G401 (cell line): ENCODE measurements at places on chromosomes 3 and 15. TPM values are rescaled to one million over a fixed set of nuclear protein-coding genes. Genes with fewer than 3 reads are reported as not detected.

Gene ARPIN
- 5.3 and 7.0 TPM in 2 replicates for total RNA-seq

Gene KNL1
- 38.4 and 40.6 TPM in 2 replicates for total RNA-seq

Gene MCTP2
- not detected in 2 replicates for total RNA-seq

Gene UBE3A
- total RNA-seq: 76.9 and 118 TPM in 2 replicates

Gene UROC1
- not detected in 2 replicates for total RNA-seq

DNA sequence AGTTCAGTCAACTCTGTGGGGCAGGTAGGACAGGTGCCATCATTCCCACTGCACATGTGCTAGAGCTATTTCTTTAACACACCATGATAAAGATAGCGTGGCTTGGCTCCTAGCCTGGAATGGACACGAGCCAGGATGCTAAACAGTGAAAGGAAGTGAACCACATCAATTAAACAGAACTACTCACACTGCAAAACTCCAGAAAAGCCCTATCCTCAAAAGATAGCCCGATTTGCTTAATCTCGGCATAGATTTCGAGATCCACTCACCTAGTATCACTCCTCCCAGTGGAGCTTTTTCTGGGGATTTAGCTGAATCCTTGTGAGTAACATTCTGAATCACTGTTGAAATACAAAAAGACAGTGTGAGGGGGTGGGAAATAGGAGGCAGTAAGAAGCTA is 118.0 kb downstream of the ABI3BP start:
- no peak for DNase-seq

DNA sequence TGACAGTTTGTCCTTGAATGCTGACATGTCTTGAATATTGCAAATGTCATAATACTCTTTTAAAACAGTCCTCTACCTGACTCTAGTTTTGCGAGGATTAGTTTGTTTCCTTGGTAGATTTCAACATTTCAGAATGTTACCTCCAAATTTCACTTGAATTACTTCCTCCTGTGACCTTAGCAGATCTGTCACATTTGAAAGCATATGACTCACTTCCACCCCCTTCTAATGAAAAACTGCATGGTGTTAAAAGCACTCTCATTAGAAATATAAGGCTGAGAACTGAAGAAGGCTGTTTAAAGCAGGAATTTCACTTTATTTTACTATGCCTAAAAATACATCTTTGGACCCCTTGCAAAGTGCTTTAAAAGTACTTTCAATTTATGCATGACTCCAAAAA is 598.7 kb upstream of the TGFBR2 start:
- DNase-seq: no peak

- no peak for DNase-seq
Observed at GRCh38 chr3:21673393-21673792, 77.6 kb downstream of the ZNF385D start.

DNA sequence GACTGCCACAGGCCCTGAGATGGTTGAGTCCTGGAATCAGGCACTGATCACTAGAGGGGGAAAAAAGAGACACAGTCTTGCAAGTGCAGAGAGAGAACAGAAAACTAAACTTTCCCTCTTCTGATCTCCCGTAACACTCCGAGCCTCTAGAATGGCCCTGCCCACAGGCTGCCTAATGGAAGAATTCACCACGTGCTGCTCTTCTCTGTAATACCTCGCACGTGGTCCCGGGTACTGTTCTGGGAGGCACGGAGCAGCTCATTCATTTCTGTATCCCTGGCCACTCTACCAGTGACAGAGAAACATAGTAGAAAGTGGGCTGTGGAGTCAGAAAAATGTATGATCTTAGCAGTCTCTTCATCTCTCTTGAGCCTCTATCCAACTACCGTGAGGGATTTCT is 30.4 kb downstream of the VGLL4 start:
- DNase-seq: no peak

DNA sequence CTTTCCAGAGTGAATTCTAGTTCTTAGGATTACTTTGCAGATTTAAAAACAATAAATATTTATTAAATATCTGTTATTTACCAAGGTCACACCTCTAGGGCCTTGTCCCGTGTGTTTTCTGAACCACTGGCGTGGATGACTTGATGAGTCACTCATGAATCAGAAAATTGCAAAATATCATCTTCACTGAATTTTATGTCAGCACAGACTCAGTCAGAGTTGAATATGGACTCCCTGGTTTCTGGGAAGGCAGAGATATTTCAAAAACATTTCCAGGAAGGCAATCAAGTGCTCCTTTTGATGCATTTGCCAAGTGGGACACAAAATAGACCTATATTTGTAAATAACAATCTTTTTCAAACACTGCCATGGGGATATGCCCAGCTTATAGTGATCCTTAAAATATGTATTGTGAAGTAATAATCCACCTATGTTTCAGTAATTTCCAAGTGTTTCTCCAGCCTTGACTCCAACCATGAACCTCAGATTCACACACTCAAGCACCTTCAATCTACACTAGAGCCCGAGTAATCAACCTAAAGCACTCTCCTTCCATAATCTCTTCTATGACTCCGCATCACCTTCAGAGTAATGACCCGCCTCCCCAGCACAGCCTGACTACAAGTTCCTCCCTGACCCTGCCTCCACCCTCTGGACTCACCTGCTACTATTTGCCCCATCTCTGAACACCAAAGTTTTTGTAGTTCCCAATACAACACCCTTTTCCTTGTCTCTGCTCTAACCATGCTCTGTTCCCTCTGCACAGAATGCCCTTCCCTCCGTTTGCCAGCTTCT is 24.3 kb downstream of the DPH3 start:
- no peak for DNase-seq

DNA sequence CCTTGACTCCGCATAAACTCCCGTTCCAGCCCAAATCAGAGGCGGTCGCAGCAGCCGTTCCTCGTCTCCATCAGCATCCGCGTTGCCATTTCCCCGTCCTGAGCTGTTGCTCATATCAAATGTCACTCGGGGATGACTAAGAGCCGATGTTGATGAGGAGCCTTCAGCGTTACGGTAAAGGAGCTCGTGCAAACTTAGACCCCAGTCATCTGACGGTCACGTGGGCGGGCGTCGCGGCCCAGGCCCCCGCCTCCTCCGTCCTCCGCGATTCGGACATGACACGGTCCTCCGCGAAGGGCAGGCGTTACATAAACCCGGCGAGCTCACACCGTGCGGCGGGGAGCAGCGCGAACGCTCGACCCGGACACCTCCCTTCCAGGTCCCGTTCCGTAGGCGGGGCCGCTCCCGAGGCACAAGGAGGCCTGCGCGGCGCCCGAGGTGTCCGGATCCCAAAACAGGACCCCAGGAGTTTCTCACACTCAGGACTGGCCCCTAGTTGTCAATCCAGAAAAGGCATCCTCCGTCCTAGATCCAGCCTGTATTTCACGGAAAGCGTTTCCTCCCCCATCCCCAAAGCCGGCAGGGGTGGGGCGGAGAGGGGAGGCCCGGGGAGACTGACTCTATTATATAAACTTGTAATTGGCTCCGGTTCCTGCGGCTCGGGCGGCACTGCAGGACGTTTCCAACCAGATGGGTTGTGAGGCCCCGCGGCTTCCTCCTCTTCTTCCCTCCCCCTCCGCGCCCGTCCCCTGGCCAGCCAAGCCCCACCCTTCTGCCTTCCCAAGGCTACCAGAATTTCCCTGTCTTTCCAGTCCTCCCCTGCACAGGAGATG is 100.0 kb upstream of the IGF1R start:
- peak; percentile 46 for DNase-seq

- DNase-seq: no peak
Observed at GRCh38 chr3:73215281-73215680, 153.8 kb downstream of the EBLN2 start.

- no peak for DNase-seq
Observed at GRCh38 chr3:178684881-178685590, 148.8 kb downstream of the KCNMB2 start.

GRCh38 chr3:123518892-123519485 is 65.9 kb downstream of the HACD2 start:
- DNase-seq: no peak

DNA sequence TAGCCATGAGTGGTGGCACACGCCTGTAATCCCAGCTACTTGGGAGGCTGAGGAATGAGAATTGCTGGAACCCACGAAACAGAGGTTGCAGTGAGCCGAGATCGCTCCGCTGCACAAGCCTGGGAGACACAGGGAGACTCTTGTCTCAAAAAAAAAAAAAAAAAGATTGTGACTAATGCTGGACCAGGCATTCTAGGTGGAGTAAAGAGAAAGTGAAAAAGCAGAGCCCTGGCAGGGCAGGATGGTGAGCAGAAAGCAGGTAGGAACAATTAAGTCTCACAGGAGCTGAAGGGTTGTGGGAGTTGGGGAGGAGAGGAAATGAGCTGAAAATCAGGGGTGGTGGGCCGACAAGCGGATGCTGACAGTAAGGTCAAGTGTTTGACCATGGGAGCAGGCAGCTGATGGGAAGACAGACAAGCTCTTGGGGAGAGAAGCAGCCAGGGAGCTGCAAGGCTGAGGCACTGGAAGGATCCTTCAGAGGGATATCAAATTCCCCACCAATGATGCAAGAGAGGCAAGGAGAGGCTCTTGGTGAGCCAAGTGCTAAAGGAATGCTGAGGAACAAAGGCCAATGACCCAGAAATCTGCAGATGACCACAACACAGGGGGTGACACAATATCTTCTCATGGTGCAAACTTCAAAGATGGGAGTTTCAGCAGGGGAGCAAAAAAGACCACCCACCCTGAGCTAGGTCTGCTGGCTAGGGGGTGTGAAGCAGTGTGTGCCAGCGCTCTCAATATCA is 251.1 kb downstream of the ULK4 start:
- no peak for DNase-seq

- no peak for DNase-seq
Observed at GRCh38 chr3:12929801-12930200, 88.4 kb upstream of the RPL32 start.

GRCh38 chr15:29099131-29099880 is 170.3 kb downstream of the NSMCE3 start:
- DNase-seq: peak; percentile 85

DNA sequence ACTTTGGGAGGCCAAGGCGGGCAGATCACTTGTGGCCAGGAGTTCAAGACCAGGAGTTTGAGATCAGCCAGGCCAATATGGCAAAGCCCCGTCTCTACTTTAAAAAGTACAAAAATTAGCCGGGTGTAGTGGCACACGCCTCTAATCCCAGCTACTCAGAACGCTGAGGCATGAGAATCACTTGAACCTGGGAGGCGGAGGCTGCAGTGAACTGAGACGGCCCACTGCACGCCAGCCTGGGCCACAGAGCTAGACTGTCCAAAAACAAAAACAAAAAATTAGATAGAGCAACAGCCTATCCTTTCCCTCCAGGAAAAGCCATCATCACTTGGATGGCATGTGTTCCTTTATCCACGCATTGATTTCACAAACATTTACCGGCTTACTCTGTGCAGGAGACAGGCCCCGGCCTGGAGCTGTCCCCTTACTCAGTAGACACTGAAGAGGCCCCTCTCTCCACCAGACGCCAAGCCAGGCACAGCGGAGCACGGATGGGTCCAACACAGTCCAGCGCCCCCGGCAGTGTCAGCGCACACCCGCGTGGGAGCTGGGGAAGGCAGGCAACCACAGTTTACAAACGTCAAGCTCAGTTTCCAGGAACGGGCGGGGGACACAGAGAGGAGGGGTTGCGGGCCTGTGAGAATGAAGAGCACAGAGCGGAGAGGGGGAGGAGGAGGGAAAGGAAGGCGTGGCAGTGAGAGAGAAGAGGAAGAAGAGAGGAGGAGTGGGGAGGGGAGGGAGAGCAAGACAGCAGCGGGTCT is 3.1 kb downstream of the GP5 start:
- no peak for DNase-seq

- DNase-seq: peak; percentile 73
Observed at GRCh38 chr15:31396881-31397560, 70.4 kb downstream of the KLF13 start.

DNA sequence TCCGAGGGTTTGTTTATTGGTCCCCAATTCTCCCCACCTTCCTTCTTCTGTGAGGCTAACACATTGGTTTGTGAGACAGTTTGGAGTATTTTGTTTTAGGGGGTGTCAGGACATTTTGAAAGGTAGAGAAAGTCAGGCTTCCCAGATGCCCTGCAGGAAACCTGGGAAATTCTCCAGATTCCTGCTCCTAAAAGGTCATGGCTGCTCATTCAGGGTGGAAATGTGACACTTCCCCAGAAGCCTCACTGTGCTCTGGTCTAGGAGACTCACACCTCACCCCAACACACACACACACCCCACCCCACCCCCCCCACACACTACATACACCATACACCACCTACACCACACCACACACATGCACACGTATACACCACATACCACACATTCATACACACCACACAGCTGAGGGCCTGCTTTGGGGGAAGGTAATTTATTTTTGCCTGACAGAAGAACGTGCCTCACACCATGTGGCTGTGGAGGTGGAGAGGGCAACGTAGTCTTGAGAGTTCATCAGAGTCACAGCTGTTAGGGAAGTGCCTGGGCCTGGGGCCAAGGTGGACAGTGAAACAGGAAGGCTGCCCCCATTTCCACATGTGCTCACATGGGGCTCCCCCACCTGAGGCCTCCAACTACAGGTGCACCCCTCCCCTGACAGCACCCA is 40.4 kb upstream of the LIMD1 start:
- no peak for DNase-seq

DNA sequence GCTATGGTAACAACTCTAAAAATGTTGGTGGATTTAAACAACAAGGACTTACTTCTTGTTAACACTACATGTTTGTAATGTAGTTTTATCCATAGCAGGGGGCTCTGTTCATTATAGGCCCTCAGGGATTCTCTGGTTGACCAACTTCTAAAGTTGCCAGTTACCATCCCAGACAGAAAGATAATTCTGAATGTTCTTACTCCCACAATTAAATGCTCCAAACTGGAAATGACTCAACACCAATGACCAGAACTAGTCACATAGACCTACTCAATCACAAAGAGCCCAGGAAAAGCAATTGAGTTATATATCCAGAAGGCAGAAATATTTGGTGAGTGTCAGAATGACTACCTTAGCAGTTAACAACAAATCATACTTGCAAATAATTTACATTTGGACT is 199.3 kb upstream of the UMPS start:
- DNase-seq: no peak

GRCh38 chr15:47577000-47577399 is 140.3 kb upstream of the SEMA6D start:
- no peak for DNase-seq

DNA sequence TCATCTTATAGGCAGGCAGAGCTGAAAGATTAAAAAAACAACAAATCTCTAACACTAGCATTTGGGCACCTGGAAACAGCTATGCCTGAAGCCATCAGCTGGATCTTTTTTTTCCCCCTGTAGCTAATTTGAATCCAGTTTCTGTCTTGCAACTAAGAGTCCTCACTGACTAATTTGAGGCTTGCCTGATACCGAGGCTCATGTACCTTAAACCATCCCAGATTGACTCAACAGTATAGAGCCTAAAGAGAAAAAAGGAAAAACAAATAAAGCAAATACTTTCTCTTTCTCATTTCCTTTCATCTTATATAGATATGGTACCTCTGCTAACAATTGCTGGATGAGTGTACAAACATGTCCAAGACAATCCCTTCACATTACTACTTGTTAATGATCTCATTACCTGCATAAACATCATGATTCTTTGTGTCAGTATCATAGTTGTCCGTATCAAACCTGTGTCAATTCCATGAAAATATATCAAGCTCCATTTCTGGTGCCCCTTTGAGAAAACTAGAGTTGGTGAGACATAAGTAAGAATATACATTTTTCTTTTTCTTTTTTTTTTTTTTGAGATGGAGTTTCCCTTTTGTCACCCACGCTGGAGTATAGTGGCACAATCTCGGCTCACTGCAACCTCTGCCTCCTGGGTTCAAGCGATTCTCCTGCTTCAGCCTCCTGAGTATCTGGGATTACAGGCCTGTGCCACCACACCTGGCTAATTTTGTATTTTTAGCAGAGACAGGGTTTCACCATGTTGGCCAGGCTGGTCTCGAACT is 43.1 kb downstream of the BHLHE40 start:
- DNase-seq: no peak
